Omental fat pad (tissue), 4 donors: ENCODE measurements at places on chromosomes 16 and 17.

GRCh38 chr16:47065766-47066688 lies 77.7 kb downstream of the NETO2 start:
- DNase-seq: no peak

- DNase-seq: no peak
Measured at GRCh38 chr16:71242601-71243000, 12.1 kb upstream of the HYDIN start.

GRCh38 chr16:49179714-49180330 lies 101.8 kb downstream of the CBLN1 start:
- no peak for DNase-seq

- no peak for DNase-seq
Measured at GRCh38 chr17:77404812-77405581, 264.2 kb downstream of the SEC14L1 start.

DNA sequence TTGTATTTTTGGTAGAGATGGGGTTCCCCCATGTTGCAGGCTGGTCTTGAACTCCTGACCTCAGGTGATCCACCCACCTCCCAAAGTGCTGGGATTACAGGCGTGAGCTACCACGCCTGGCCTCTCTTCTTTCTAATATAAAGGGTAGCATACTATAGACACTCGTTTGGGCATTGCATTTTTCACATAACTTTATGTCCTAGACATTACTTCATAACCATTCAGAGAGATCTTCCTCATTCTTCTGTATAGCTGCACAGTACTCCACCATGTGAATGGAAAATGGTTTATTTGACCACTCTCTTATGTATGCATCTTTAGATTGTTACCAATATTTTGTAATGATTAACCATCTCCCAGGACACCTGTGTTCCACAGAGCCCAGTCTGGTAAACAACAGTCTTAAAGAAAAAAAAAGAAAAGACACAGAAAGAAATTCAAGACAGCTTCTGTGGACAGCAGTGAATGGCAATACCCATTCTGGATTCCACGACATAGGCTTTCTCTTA lies 42.1 kb downstream of the TK2 start:
- DNase-seq: no peak

DNA sequence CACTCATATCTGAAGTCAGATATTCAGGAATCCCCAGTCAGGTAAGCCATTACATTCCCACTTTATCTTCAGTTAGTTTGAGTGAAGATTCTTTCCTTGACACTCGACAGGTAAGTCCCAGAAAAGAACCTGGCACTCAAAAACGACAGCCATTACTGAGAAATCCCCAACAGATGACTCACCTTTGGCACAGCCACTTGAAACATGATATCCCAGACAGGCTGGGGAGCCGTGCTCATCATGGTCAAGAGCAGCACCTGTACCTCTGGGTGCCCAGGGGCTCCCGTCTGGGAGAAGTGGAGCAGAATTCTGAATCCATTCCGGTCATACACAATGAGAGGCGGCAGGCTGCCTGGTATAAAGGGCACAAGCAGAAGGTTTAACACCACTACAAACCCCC lies 16.8 kb upstream of the COG7 start:
- DNase-seq: no peak

GRCh38 chr17:9536061-9536460 lies 39.6 kb downstream of the STX8 start:
- no peak for DNase-seq

DNA sequence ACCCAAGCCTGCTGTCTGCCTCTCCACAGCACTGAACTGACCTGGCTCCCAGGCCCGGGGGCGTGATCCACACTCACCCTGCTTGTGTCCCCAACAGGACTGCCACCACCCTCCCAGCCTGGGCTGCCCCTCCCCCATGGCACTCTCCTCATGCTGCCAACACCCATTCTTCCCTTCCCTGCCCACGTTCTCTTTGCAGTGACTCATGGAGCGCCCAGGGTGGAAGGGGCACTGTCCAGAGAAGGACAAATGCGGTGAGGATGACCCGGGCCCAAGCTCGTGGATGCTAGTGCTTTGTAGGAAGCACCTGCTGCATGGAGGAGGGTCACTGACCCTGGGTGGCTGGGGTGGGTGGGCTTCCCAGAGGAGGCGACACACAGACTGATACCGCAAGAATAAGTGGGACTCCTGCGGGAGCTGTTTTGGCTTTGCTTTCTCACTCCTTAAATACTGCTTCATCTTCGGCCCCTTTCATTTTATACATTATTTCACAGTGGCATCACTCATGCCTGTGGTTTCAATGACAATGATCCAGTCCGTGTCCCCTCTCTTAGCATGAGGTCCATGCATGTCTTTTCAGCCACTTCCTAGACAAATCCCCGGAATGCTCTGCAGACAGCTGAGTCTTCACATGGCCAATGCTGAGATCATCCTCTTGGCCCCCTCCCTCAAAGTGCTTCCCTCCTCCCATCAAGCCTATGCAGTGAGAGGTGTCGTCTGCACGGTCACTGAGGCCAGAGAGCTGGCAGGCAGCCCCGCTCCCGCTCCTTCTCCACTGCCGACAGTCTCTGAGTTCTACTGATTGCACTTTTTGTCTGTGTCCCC lies 17.6 kb downstream of the CDK5R1 start:
- no peak for DNase-seq

DNA sequence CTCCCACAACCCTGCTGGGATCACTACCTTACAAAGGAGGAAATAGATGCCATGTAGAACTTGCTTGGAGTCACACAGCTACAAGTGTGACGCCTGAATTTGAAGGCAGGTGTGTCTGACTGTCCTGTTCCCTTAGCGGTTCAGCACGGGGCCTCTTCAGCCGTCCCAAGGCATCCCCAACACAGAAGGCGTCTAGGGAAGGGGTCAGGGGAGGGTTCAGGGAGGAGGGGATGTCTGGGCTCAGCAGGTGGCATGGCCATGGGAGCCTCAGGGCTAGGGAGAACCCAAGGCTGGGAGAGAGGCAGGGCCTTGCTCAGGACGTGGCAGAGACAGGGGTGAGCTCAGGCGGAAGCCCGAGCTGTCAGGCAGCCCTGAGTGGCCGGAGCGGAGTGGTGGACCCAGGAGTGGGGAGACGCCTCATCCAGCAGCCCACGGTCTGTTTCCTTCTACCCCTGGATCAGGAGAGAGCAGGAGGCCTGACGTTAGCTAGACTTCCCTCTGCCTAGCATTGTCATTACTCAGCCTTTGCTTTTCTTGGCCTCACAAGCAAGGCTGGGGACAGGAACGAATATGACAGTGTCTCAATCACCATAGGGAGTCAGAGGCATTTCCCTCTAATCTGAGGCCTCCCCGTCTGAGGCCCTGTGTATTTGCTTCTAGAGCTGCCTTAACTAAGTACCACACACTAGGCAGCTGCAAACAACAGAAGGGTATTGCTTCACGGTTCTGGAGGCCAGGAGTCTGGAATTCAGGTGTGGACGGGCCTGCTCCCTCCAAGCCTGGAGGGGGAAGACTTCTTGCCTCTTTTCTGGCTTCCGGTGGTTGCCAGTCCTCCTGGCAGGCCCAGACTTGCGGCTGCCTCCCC lies 31.3 kb upstream of the ANKRD40CL start:
- DNase-seq: no peak

DNA sequence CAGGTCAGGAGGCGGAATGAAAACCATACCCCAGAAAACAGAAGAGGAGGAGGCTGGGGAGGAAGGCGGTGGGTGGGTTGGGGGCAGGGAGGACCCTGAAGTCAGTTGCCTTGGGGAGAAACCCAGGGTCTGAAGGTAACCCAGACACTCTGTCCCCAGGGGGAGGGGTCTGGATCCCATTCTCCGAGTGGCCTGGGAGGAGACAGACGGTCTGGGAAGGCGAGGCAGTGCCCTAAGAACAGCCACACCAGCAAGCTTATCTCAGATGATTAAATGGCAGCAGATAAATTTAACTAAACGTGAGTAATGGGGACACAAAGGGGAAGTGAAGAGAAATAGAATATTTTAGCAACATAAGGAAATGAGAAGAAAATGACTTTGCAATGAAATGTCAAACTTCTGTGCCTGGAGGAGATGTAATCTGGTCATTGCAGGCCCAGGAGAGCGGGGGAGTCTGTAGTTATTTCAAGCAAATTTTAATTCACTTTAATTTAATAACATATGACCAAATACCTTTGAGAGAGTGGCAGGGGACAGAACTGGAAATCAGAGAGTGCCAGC lies 21.4 kb upstream of the ZFP90 start:
- no peak for DNase-seq

DNA sequence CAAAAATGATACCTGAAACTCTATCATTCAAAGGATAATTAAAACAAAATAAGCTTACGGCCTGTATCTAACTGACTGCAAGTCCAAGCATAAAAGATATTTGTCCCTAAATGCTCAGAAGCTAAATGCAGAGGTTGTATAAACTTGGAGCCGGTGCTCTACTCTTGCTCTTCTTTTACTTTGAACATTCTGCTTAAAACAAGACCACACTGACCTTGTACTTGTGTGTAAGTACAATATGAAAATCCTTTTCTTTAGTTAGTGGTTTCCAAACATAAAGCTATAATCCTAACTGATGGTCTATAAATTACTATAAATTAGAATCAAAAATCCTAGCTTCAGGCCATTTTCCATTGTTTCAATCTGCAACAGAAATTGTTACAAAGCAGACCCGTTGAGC lies 74.6 kb downstream of the SPAG9 start:
- DNase-seq: no peak

DNA sequence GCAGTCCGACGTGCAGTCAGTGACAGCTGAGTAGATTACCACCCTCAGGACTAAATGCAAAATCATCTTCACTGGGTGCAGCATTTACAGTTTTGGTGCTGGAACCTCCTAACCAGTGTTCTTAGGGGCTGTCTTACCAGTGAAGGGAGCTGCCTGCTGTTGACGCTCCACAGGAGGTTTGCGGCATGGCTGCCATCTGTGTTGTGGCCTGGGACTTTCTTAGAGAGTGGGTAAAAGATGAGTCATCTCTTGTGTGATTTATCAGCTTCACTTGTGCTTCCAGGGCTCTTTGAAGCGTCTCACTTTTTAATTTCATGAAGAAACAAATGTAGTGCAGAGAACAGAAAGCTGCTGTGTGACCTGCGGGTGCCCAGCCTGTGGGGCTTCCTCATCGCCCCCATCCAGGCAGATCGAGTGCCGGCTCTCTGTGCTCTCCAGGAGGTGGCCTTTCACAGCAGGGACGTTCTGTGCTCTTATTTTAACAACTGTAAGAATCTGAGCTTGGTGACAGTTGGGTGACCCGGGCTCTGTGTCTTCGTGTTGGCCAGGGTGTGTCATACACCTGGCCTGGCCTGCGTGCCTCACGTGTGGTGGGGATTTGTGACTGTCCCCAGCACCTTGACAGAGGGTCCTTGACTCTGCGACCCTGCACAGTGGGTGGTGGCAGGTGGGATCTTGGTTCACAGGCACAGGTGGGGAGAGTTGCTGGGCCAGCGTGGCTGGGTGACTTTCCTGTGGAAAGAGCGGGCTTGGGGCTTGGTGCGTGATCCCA lies 24.3 kb upstream of the ZNF750 start:
- DNase-seq: no peak

- no peak for DNase-seq
Measured at GRCh38 chr17:44493339-44493738, 9.9 kb downstream of the GPATCH8 start.

- DNase-seq: no peak
Measured at GRCh38 chr16:56783344-56783743, 53.4 kb downstream of the NUP93 start.

DNA sequence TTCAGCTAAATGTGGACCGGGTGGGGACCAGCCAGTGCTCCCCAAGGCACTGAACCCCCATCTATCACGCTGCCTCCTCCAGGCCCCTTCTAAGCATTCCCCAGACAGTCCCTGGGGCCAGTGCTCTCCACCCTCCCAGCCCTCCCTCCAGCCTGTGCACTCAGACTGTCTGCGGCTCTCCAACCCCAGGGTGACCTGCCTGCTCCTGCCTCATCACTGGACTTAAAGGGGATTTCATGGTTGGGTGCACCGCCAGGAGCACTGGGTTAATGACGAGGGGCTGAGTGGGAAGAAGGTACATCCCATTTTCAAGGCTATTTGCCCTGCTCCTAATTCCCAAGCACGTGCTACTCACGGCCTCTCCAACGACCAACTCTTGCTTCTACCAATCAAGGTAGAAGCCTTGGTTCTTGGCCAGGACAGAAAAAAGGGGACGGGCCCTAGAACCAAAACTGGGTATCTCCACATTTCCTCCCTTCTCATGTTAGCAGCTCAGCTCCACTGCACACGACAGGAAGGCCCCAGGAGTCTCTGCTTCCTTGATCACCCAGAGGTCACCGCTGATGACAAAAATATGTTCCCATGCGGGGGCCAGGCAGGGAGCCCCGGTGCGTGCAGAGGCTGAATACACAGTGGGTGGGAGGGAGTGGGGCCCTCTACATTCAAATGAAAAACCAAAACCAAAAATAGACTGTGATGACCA lies 3.5 kb upstream of the ABR start:
- DNase-seq: no peak

DNA sequence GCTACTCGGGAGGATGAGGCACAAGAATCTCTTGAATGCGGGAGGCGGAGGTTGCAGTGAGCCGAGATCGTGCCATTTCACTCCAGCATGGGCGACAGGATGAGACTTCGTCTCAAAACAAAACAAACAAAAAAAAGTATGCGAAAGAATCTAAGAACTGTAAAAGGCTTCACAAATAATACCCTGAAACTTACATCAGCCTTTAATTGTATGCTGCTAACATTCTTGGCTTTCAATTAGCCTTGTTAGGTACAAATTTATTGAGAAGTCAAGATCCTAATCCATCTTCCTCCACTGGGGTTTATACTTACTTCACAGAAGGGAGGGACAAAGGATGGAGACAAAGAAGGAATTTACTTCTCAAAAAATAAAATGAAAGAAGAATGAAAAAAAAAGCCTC lies 83.3 kb downstream of the SNX11 start:
- no peak for DNase-seq

DNA sequence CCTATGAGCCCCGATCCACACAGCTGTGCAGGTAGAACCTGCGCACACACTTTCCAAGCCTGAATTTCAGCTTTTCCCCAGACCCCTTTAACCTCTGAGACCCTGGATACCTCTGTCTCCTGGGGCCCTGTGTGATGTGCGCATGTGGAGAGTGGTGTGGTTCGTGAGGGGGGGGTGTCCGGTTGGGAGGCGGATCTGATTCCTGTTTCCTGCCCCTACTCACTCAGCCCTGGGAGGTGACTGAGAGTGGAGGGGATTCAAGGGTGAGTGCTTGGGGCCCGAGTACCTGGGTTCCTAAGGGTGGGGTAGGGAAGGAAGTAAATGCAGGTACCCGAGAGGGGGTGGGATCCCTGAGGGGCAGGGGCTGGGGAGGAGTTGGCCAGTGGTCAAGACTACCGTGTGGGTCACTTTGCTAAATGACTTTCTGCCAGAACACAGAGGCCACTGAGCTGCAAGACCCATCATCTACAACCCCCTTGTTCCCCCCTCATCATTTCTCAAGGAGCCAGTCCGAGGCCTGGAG lies 621 bp downstream of the ARHGEF15 start:
- no peak for DNase-seq

DNA sequence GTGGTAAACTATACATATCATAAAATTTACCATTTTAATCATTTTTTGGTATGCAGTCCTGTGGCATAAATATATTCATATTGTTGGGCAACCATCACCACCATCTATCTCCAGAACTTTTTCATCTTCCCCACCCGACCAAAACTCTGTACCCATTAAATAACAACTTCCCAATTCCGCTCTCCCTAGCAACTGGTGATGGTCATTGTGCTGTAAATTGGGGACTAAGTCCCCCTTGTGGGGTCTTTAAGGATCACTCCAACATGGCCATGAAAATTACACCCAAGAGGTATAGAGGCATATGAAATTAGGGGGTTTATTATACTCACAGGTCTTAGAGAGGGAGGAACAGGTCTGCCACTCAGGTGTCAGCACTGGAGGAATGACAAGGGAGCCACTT lies 57.4 kb upstream of the NKD1 start:
- no peak for DNase-seq

- no peak for DNase-seq
Measured at GRCh38 chr16:87161822-87162676, 155.1 kb downstream of the C16orf95 start.
